ENCODE measurements at places on chromosomes 4 and X.

- no peak for DNase-seq
Measured at GRCh38 chrX:118129681-118130080, 13.1 kb upstream of the KLHL13 start.

DNA sequence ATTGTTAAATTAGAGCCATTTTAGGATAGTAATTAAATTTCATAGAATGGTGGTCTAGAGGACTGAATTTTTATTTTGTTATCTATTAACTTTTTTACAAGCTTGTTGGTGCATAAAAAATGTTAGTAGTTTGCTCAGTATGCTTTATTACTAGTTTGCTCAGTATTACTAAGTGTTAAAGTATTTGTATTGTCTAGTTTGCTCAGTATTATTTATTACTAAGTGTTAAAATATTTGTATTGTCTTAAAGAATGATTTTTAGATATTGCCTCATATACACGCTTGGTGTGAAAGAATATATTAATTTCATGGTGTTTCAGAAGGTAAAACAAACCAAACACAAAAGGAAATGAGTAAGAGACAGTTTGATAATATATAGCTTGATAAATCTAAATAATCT, 268.4 kb upstream of the MAGEB18 start:
- DNase-seq = no peak

DNA sequence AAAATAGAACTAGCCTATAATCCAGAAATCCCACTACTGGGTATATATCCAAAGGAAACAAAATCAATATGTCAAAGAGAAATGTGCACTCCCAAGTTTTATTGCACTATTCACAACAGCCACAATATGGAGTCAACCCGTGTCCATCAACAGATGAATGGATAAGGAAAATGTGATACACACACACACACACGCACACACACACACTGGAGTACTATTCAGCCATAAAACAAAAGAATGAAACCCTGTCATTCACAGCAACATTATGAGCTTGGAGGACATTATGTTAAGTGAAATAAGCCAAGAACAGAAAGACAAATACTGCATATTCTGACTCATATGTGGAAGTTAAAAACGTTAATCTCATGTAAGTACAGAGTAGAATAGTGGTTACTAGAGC, 5.8 kb upstream of the FHL1 start:
- DNase-seq = no peak

- DNase-seq = no peak
Measured at GRCh38 chr4:166003811-166004210, 130.8 kb downstream of the TLL1 start.

DNA sequence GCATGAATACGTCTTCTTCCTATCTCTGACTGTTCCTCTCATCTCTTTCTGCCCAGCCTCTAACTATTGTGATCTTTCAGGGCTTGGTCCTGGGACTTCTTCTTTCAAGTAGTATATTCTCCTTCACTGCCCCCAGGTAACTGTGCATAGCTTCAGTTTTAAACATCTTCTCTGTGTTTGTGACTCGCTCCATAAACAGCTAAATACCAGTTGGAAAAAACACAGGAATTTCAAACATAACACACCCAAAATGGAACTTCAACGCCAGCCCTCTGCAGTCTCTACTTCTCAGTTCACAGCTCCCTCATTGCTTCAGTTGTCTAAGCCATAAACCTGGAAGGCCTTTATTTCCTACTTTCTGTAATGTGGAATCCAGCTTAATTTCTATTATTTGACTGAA, 16.6 kb downstream of the TRIML2 start:
- DNase-seq = no peak

GRCh38 chr4:85697854-85698253, 222.9 kb downstream of the ARHGAP24 start:
- no peak for DNase-seq

DNA sequence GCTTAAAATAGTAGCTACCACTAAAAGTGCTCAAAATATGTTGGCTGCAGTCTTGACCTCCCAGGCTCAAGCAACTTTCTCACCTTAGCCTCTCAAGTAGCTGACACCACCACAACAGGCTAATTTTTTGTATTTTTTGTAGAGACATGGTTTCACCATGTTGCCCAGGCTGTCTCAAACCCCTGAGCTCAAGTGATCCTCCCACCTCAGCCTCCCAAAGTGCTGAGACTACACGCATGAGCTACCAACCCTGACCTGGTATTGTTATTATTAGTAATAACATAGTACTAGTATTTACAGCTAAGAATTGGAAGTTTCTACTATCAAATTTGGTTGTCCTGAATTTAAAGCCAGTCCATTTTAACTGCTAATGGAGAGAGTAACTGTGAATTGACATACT, 18.0 kb downstream of the STAP1 start:
- no peak for DNase-seq

- no peak for DNase-seq
Measured at GRCh38 chrX:1435241-1435895, 17.3 kb downstream of the ASMTL start.

DNA sequence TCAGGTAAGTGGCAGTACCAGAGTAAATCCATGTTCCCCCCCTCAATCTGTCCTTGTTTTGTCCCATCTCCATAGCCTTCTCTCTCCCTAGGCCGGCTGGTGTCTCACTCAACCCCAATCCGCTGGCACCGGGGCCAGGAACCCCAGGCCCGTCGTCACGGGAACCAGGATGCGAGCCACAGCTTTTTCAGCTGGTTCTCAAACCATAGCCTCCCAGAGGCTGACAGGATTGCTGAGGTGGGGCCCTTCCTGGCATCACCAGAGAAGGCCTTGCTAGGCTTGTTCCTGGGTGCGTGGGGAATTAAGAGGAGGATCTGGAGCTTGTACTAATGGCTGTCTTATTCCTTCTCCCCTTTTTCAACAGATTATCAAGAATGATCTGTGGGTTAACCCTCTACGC, 2.7 kb downstream of the TSPYL2 start:
- no peak for DNase-seq

GRCh38 chr4:23888421-23889319, 1.2 kb downstream of the PPARGC1A start:
- DNase-seq = no peak

DNA sequence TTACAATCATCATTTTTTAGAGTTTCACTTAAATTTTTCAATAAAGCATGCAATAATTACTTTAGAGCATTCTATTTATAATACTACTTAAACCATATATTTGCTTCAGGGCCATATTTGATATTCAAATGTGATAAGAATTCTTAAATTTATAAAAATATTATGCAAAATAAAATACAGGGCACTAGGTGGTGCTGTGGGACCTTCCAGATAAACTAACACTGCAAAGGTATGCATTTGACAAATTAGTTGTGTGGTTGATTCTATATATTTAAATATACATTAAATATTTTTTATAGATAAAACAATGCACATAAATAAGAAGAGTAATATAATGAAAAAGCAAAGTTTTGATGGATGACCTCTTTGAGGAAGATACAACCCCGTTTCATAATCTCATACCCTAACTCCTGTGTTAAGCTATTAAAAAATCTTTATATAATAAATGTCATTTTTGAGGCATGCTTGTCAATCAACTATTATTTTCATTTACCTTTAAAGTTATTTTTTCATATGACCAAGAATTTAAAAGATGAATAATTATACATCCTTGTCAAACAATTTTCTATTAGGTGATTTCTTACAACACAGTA, 128.4 kb downstream of the REELD1 start:
- no peak for DNase-seq

All from stimulated activated effector memory CD8-positive, alpha-beta T cell treated with anti-CD3 and anti-CD28 coated beads, Interleukin-12 subunit alpha, Interleukin-12 subunit beta, amount 100 ng/mL, for 72 hours (primary cell).